ENCODE measurements at places on chromosomes 2 and 18.
A peak's percentile ranks its signal among the peaks of the same experiment; 100 is the strongest.

DNA sequence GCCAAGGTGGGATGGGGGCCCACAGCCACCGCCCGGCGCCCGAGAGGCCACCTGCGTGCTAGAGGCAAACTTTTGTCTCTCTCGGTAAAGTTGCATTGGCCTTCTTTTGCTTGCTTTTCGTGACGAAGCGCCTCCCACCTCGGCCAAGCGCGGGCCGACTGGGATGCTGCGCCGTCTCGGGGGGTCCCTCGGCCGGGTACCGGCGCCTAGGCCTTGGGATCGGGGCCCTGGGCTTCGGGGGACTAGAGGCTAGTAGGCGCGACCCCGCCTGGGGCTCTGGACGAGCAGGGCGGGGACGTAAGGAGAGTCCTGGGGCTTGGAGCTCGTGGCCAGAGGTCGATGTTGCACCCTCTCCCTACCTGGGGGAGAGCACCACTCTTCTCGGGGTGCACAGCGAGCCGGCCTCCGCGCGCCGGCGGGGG lies 545 bp downstream of the GLI2 start:
- no peak for DNase-seq

DNA sequence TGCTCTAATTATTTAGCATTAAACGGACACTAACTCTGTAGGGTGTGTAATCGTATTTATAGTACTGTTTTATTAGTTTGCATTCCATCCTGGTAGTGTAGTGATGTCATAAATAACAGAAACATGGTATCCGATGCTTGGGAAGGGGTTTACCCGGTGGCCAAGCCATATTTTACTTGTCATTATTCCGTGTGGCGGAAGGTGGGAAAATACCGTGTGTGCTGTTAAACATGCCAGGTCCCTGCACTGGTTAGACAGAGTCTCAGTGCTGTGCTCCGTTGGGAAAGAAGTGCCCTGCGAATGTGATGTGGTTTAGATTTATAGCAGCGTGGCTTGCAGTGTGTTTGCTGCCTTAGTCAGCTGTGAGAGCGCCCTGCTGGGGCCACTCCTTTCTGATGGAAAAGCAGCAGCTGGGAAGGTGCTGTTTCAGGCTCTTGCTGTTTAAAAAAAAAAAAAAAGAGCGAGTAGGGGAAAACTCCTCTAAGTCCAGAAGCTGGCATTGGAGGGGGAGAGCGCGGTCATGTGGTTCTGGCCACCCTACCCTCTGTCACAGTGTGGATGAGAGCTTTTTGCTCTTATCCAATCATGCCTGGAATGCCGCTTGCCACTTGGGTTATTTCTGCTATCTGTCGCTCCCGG lies 211.0 kb downstream of the NEDD4L start:
- DNase-seq, result no peak

DNA sequence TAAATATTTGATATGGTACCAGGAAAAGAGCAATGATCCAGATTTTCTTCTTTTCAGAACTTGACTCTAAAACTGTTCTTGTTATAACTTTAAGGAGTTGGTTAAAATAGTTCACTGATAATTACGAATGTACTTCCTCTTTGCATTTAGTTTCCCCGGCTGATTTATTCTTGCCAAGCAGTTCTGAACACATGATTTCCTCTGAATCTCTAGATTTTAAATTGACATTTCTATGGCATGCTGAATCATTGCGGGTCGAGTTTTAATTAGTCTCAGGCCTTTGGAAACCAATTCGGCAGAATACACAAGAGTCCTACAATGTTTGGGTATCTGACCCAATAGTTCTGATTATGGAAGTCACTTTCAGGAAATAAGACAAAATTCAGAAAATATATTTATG lies 37.3 kb upstream of the DNAH7 start:
- peak; percentile 47 for DNase-seq

DNA sequence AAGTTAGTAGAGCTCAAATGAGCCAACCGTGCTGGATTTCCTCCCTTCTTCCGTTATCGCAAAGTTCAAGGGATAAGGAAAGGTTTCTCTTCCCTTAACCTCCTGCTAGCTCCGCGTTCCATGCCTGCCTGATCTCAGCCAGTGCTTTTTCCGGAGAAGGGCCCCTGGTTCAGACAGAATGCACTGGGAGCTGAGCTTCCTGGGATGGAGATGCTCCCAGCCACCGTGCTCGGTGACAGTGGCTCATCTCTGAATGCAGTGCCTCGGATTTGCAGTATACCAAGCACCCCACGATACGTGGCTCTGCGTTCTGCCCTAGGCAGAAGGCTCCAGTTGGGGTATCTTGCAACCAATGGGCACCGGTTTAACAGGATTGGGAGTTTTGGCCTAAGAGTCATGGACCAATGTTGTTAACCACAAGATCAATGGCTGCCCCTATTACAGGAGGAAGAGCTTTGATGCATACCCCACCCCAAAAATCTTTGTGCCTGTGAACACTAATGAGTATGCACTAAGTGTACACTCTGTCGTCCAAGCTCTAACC lies 876 bp downstream of the CNTNAP5 start:
- no peak for DNase-seq

DNA sequence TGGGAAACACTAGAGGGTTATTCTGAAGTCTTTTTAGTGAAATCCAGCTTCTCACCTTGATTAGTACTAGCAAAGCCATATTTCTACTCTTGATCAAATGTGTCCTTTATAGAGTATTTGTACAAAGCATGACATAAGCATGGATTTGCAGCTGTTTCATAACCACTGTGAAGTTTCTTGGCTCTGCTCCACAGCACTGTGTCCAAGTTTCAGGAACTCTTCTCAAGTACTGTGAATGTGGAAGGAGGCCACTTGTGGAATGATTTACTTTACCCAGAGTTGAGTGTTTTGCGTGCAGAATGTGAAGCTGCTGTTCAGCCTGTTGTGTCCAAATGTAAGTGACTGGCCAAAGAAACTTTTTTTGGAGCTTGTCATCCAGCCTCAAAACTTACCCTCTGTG lies 16.2 kb upstream of the MAPRE2 start:
- no peak for DNase-seq

GRCh38 chr2:127455566-127456493 lies 37.6 kb downstream of the PROC start:
- DNase-seq, result no peak

- no peak for DNase-seq
Measured at GRCh38 chr2:237546040-237546875, 20.1 kb upstream of the PRLH start.

GRCh38 chr2:118851650-118852049 lies 4.2 kb upstream of the EN1 start:
- DNase-seq, result no peak

GRCh38 chr2:128626760-128627511 lies 308.3 kb upstream of the HS6ST1 start:
- DNase-seq, result no peak

DNA sequence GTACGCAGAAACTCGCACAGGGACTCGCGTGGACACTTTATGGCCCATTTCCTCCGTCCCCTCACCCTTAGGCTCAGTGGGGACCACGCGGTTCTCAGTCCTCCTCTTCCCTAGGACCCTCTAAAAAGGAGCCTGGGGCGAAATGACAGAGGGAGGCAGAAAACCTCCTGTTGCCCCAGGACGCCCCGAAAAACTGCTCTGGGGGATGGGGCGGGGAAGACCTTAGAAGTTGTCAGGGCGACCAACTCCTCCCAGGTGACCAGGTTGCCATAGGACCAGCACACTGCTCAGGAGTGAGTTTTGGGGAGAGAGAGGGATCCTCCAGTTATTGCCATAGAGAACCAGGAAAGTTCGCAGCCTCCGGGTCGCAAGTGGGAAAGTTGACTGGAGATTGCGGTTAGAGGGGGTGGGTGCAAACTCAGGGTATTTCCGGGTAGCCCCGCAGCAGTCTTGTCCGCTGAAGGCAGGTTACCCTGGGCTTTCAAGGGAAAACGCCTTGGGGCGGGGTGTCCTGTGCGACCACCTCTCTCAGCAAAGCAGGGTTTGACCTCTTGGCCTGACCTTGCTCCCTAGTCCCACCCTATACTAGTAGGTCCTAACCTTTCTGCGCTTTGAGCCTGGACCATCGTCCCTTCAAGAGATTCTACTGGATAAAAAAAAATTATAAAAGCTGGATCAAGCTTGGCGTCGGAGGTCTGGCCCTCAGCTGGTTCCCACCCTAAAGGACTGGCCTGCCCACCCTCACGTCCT lies 7.8 kb upstream of the PAX3 start:
- no peak for DNase-seq

- no peak for DNase-seq
Measured at GRCh38 chr2:236823041-236823629, 253.5 kb downstream of the ACKR3 start.

- DNase-seq, result peak; percentile 53
Measured at GRCh38 chr2:218465987-218466633, 47.2 kb downstream of the VIL1 start.

- DNase-seq, result peak; percentile 39
Measured at GRCh38 chr2:101762451-101763171, 65.1 kb downstream of the MAP4K4 start.

GRCh38 chr2:235594041-235594440 lies 100.2 kb downstream of the AGAP1 start:
- DNase-seq, result peak; percentile 40

DNA sequence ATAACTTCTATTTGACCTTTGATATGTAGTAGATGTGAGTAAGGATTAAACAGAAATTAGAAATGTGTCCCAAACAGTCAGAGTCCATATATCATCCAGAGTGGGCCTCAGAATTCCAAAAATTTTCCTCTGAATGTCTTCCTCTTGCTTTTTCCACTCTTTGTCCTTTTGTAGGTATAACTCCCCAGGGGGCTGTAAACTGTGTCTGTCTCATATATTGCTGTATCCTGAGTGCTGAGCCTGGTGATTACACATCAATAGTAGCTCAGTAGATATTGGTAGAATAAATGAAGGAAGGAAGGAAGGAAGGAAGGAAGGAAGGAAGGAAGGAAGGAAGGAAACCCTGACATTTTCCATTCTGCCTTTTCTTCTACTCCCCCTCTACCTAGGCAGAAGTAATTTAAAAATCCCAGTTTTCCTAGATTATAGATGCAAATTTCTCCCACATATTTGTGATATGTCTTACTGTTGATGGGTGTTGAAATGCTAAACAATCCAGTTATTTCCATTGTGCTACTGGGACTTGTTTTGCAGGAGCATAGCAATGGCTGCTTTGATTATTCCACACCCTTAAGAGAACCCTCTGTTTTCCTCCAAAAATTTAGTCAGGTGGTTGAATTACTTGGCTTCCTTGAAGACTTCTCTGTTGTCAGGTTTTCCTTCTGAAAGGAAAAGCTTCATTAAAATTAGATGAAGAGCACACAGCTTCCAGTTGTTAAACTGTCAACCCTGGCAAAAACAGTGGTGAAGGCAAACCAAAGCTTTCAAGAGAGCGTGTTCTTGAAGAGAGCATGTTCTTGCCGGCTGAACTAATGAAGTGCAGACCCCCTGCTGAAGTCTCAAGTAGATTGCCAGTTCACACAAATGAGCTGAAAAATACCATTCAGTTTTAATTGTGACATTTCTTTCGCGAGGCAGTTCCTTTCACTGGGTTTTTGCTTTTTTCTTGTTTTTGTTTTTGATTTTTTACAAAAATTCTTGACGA lies 147.8 kb downstream of the KCNE4 start:
- no peak for DNase-seq

- peak; percentile 76 for DNase-seq
Measured at GRCh38 chr2:27959496-27959895, 69.0 kb downstream of the BABAM2 start.

DNA sequence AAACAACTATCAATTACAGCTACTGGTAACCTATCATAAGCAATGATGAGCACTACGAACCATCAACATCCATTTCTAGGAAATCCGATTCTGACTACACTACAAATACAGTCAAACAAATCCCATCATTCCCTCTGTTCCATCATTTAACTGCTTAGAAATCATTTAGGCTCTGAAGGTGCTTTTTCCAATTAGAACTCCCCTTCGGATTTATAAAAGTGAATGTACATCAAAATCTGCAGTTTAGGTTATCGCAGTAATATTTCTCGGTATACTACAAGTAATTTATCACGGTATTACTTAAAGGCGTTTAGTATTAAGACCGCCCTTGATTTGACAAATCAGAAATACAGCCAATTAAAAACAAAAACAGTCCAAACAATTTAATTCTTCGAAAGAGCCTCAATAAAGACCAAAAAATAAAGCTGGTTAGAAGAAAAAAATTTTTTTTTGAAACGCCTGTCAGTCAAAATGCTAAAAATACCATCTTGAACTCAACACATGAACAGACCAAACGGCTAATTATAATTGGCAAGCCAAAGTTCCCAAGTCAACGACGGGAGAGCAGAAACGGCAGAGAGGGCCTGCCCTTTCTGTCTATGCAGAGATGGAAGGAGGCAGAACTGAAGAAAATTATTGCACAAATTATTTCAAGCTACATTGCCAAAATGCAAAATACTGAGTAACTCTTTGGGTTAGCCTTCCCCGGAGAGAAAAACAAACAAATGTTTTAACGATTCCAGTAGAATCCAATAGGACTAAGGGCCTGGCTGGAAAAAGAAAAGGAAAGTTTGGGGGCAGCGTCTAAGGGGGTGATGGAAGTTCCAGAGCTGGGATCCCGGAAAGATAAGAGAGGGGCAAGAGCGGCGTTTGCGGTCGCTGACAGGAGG lies 1.2 kb downstream of the VPS54 start:
- DNase-seq, result peak; percentile 43

DNA sequence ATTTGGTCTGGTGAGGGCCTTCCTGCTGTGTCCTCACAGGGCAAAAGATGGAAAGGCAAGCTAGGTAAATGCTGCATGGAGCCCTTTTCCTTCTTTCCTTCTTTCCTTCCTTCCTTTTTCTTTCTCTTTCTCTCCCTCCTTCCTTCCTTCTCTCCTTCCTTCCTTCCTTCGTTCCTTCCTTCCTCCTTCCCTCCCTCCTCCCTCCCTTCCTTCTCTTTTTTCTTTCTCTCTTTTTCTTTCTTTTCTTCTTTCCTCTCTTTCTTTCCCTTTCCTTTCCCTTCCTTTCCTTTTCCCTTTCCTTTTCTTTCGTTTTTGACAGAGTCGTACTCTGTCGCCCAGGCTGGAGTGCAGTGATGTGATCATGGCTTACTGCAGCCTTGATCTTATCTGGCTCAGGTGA lies 23.1 kb upstream of the C2orf74 start:
- DNase-seq, result no peak

- no peak for DNase-seq
Measured at GRCh38 chr2:209473930-209474419, 50.1 kb downstream of the MAP2 start.

- DNase-seq, result no peak
Measured at GRCh38 chr18:22398464-22398863, 19.3 kb downstream of the CTAGE1 start.

- DNase-seq, result no peak
Measured at GRCh38 chr2:150485114-150485870, 2.2 kb downstream of the RND3 start.

DNA sequence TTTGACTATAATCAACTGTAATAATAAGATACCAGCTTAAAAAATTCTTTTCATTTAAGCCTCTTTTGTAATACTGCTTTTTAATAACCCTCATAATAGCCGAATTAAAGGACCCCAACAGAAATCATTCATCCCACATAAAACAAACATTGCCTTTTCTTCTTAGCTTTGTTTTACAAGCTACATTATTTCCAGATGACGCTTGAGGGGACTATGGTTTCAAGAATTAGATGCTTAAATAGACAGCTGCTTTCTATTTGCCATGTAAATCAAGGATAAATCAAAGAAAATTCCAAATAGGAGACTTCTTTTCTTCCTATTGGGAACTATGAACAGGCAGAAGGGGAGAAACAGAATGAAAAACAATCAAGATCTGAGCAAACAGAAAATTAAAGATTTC lies 200.7 kb upstream of the SMAD7 start:
- DNase-seq, result no peak

Measured in inflammatory macrophage treated with lipopolysaccharide for 4 hours (primary cell).